ENCODE measurements at places on chromosomes 5 and 9.

DNA sequence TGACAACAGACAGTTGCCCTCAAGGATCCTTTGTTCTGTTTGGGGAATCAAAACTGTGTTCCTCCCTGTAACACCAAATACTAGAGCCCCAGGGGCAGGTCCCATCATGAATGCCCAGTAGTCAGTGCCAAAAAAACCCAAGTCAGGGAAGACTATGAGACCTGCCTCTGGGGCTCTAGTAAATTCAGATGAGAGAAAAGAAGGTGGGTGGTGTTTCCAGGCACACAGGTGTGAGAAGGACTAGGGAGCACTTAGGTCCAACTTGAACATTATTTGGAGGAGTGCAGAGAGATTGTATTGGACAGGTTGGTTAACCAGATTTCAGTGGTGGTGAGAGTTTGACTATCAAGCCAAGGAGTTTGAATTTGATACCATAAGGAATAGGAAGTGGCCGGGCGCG lies 52.0 kb downstream of the SLC22A5 start:
- DNase-seq = no peak

- DNase-seq = no peak
Observed at GRCh38 chr5:103973669-103974068, 411.1 kb upstream of the NUDT12 start.

DNA sequence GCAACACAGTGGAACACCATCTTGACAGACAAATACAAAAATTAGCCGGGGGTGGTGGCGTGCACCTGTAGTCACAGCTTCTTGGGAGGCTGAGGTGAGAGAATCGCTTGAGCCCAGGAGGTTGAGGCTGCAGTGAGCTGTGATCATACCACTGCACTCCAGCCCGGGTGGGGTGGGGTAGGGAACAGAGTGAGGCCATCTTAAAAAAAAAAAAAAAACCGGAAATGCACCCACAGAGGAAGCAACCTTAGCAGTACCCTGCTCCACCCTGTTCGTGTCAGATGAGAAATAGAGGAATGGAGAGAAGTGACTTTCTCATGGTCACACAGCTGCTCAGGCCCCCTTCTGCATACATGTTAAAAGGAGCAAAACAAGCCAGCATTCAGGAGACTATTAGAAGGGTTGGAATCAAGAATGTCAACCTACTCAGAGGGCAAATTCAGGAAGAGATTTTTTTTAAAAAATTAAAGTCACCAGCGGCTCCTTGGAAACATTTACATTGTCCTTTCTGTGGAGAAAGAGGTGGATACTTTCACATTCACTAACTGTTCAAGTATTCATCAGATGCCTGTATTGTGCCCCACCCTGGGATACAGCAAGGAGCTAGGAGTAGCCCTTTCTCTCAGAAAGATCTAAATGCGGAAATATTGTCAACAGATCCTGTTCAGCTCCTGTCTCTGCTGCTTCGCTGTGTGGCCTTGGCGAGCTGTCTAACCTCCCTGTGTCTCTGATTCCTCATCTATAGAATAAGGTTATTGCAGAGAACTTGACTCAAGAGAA lies 41.0 kb downstream of the CYFIP2 start:
- DNase-seq = no peak

DNA sequence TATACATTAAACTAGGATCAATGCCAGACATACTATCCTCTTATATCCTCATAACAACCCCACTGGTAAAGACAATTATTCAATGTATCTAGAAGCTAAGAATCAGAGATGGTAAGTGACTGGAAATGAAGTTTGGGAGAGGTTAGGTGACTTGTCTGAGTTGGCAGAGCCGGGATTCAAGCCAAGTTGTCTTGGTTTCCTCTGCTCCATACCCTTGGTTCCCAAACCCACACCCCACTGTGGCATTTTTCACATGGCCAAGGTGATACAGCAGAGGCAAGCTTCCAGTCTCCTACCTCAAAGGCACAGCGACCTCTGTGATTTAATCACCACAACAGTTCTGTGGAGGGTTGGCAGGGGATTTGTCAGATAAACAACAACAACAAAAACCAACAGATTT lies 34.7 kb upstream of the ADRB2 start:
- no peak for DNase-seq

GRCh38 chr5:79022771-79023170 lies 37.7 kb upstream of the ARSB start:
- DNase-seq = no peak

DNA sequence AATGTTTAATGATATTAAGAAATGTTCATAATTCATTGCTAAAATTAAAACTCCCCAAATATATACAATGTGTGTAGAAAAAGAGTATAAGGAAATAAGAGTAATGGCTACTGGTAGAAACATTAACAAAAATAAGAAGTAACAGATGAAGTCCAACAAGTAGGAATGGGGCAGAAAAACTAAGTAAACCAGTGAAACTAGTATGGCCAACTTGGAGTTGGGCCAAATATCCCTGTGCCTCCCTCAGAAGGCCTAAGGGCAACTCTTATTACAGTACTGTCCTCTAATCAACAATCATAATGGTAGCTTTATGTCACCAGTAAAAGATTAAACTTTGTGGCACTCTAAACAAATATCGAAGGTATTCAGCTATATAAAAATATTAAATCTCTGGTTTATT lies 93.5 kb downstream of the SSBP2 start:
- DNase-seq = no peak
